NCI-H146 (cell line): ENCODE measurements at places on chromosomes 7 and 10.

DNA sequence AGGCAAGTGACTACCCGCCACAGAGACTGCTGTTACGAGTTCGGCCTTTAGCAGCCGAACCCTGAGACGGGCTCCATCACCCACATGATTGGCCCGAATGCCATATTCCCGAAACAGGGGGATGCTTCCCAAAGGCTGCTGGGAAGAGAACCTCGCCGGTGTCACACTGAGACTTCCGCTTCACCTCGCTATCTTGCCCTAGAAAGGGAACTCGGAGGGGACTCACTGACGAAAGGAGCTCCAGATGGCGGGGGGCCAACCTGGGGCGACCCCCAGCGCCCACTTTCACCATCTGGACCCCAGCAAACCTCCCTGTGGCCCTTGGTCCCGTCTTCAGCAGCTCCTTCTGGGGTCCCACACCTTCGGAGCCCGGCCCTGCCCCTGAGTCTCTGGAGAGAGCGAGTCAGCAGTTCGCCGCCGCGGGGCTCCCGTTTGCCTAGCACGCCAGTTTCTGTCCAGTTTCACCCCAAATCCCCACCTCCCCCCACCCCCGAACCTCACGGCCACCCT lies 529 bp downstream of the HPS1 start:
- no peak for DNase-seq

- DNase-seq: peak; percentile 63
Observed at GRCh38 chr10:71302874-71303568, 16.0 kb upstream of the SLC29A3 start.

- DNase-seq: no peak
Observed at GRCh38 chr7:94022550-94022949, 18.4 kb upstream of the BET1 start.

GRCh38 chr10:58335306-58336005 lies 650 bp downstream of the UBE2D1 start:
- DNase-seq: peak; percentile 51

GRCh38 chr7:130365511-130366441 lies 14.5 kb upstream of the CPA1 start:
- DNase-seq: peak; percentile 99

DNA sequence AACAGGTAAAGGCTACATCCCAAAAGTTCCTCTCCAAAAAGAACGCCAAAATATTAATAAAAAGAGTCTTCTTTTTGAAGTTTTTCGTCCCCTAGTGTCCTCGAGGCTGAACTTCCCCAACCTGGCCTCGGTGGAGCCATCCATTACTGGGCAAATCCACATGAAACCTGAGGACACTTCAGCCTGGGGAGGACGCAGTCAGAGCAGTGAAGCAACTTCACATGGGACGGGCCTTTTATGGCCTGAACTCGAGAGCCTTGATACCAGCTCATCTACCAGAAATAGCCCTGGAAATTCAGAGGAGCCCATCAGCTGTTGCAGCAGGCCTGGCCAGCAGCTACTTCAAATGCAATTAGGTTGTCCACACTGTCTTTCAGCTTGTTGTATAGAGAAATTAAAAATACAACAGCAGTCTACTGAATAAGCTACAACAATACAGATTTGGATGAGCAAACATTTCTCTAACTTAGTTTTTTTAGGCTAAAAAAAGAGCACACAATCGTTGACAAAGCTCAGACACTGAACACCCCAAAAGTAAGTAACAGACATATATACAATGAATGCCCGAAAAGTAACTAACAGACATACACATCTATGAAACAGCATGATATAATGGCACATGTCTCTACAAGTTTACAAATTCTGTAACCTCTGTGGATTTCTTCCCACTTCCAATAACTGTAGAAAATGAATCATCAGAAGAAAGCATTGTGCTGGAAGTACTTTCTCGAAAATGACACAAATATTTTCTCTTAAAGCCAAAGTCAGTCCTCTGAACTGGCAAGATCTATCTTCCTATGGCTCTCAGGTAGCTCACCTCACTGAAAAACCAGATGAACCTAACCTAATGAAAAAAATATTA lies at the start of gene SVIL:
Gene SVIL (minus strand): TSS at position 208 of the 862 bp plus-strand sequence. CDS start 79,913 bp downstream, outside the sequence.
- no peak for DNase-seq

DNA sequence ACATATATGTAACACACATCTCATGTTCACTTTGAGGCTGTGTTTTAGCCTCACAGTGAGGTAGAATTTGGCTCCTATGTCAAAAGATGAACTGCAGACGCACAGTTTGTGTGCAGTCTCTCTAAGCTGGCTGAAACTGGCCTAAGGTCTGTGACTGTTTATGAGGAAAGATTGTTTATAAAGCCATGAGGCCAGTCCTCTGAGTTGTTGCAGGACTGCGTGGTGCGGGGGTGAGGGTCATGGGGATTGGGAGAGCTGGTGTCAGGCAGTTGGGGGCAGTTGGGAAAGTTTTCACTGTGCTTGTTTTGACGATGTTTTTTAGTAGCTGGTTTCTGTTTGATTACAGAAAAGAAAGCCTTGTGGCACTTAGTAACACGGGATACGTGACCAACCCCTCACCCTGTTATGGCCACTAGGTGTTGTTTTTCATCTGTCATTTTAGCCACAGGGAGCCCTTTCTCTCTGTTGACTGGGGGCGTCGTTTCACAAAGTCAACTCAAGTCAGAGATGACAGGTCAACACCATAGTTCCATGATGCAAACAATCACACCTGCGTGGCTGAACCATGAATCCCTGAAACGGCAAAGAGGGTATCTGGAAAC lies 310.9 kb downstream of the CCDC3 start:
- peak; percentile 98 for DNase-seq
